HFFc6 (cell line): ENCODE measurements at places on chromosomes 2 and 18. TPM values are rescaled to one million over a fixed set of nuclear protein-coding genes. Genes with fewer than 3 reads are reported as not detected.

The EPB41L5 gene
- total RNA-seq, result 0.82 to 2.0 TPM (median 1.7 TPM) in 3 replicates

The KATNAL2 gene
- 0.38 to 1.7 TPM (median 0.72 TPM) in 3 replicates for total RNA-seq

The CAPN13 gene
- total RNA-seq, result not detected in 3 replicates

The ASB18 gene
- not detected in 3 replicates for total RNA-seq

The ALKAL2 gene
- total RNA-seq, result not detected in 3 replicates

The TMEM247 gene
- not detected in 2 replicates for total RNA-seq
